ENCODE measurements at places on chromosomes 1 and 21.

DNA sequence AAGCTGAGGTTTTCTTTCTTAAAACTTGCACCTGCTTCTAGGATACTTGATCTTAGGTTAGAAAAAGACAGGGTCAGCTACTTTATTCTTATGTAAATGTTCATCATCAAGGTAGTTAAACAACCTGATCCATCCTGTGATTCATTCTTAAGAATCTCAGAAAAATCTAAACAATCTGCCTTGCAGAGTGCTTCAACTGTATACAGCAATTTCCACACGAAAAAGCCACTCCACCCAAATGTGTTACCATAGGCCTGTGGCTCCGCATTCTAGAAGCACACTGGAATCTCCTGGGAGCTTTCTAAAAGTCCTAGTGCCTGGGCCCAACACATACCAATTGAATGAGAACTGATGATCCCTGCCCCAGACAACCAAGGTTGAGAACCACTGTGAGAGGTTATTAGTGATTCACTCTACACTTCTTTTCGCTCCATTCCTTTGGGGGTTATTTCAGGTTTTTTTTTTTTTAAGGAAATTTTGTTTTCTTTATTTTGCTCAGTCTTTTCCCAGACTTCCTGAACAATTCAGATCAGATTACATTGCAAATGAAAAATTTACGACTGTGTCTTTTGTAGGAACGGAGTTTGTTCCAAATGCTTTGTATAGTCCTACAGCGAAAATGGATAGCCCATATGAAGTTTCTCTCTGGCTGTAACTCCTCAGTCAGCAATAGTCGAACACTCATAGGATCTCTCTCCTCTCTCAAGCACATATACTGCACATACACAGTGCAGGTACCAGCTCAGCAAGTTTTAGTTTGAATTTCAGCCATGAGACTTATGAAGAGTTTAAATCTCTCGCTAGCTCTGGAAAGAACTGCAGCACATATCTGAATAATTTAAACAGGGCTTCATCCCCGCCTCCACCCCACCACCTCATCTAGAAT, 16.1 kb downstream of the SMYD2 start:
- DNase-seq = no peak

DNA sequence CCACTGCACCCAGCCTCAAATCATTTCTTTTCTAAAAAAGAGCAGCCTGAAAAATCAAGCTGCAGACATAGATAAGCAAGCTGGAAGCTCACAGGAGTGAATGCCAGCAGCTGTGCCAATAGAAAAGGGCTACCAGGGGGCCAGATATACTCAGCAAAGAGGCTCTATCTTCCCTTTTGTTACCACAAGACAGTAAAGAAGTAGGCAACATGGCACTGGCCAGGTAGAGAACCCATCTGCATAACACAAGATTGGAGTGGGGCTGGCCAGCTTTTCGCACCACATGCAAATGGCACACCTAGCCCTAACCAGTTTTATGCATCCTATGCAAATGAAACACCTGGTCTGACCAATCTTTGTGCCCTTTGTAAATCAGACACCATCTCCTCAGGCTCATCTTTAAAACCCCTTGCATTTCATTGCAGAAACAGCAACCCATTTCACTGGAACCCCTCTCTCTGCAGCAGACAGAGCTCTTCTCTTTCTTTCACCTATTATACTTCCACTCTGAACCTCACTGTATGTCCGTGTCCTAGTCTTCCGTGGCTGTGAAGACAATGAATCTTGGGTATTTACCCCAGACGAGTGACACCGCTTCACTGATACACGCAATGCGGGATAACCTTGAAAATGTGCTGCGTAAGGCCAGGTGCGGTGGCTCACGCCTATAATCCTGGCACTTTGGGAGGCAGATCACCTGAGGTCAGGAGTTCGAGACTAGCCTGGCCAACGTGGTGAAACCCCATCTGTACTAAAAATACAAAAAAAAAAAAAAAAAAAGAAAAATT, 15.1 kb downstream of the CASP9 start:
- peak; percentile 75 for DNase-seq

DNA sequence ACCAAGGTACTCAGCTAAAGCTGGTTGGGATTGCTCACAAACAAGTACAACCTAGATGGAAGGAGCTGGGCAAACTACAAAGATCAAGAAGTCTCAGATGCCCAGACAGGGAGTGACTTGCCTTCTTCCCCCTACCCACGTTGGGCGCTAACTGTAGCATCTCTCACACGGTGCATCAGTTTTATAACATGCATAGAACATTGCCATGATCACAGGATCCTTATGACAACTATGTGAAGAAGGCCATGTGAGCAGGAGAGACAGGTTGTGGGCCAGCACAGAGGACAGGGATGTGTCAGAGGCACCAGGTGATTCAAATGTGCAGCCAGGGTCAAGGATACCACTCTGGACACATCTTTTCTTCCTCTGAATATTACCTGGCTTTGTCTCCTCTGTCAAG, 28.3 kb upstream of the CYP4B1 start:
- DNase-seq = no peak

DNA sequence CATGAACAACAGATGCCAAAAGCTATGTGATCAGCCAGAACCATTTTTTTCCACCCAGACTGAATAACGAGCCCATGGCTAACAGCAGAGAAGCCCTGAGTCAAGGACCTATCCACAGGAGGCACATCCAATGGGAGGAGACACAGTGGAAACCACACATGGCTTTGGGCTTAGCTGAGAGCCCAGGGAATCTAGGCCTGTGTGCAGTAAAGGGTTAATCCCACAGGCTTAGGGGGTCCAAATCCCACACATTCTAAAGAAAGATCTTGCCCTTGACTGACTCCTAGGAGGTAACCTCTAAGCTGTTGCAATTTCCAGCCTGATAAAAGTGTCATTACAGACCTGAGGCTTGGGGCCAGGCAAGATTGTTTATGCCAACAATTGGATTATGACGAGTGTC, 194.5 kb downstream of the DSCAM start:
- no peak for DNase-seq

DNA sequence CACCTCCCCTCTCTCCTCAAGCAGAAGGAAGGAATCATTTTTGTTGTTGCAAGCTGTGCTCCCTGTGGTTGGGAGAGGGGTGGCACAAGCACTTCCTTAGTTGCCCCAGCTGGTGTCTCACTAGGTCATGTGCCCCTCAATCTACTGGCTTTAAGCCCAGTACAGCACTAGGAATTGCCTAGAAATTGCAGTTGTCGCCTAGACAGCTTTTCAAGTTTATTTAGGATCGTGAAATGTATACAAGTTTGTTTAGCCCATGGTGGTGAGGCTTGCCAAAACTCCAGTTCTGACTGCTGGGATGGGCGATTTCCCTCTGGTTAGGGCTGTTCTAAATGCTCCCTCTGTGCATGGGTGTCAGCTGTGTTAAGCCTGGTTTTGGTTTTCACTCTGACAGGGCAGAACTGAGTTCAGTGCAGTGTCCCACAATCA, 126.8 kb upstream of the ZNF644 start:
- no peak for DNase-seq

- peak; percentile 71 for DNase-seq
Observed at GRCh38 chr1:109886827-109887226, 23.8 kb upstream of the CSF1 start.

- DNase-seq = no peak
Observed at GRCh38 chr1:163824006-163824405, 502.3 kb downstream of the NUF2 start.

DNA sequence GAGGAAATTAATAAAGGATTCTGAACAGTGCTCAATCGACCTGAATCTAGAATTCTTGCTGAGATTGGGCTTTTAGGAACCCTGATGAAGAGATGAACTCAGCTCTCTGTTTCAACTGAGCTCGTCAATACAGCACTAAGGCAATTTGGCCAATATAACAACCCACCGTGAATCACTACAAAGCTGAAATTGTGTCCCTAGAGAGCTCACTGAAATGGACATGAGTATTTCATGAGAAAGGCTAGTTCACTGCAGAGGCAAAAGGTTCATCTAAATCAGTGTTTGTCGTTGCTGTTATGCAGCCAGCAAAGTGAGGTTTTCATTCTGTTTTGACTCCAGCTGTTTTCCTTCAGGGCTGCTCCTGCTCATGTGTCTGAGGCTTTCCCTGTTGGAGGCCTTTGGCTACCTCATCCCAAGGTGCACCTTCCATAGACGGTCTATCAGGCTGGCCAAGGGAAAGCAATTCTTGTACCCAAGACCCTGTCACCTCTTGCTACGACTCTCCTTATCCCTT, 83.5 kb downstream of the URB2 start:
- peak; percentile 12 for DNase-seq

GRCh38 chr1:205064301-205064700, 20.0 kb downstream of the TMEM81 start:
- no peak for DNase-seq

- DNase-seq = no peak
Observed at GRCh38 chr21:46423546-46424038, 35.1 kb upstream of the DIP2A start.

DNA sequence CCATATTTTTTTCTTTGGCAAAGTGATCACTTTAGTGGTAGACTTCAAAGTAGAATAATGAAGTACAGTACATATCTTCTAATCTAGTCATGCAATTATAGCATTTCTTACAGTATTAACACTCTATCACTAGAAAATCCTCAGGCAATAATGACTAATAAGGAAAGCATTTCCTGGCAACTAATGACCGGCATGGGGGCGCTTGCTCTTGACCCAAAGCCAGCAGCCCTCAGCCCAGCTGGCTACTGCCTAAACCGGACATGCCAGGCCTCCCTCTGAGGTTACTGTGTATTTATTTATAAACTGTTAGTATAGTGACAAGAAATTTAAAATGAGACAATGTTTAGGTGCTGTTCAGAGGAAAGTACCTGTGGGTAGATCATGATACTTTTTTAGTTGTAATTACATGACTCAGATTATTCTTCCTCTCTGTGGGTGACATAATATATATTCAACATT, 633.8 kb downstream of the PTPRC start:
- DNase-seq = no peak
